ENCODE measurements at places on chromosomes 3 and 15. TPM values are rescaled to one million over a fixed set of nuclear protein-coding genes. Genes with fewer than 3 reads are reported as not detected.

TMEM212 gene
- total RNA-seq, result not detected

GABRR3 gene
- not detected for total RNA-seq

CDHR4 gene
- total RNA-seq, result 0.29 TPM

NMNAT3 gene
- 2.4 TPM for total RNA-seq

DNAH12 gene
- total RNA-seq, result 0.02 TPM

CFAP100 gene
- not detected for total RNA-seq

FAM107A gene
- total RNA-seq, result not detected

MGLL gene
- total RNA-seq, result 58.5 TPM

GPR176 gene
- total RNA-seq, result 13.2 TPM

PLS1 gene
- 13.7 TPM for total RNA-seq

MCF2L2 gene
- total RNA-seq, result not detected

SERINC4 gene
- total RNA-seq, result 0.10 TPM

GPR171 gene
- total RNA-seq, result not detected

MRPS22 gene
- 51.0 TPM for total RNA-seq

PLA2G4F gene
- total RNA-seq, result not detected

TRIM42 gene
- total RNA-seq, result not detected

GPR149 gene
- total RNA-seq, result not detected

TRMT10C gene
- total RNA-seq, result 41.7 TPM

CLK3 gene
- 37.6 TPM for total RNA-seq

CAPN3 gene
- 0.87 TPM for total RNA-seq

DBR1 gene
- total RNA-seq, result 13.5 TPM

EXD1 gene
- not detected for total RNA-seq

TMEM40 gene
- total RNA-seq, result 0.88 TPM

STAC gene
- total RNA-seq, result 2.4 TPM

SMCO1 gene
- total RNA-seq, result not detected

CYP1A1 gene
- total RNA-seq, result 1.9 TPM

SPRED1 gene
- total RNA-seq, result 5.8 TPM

RNF7 gene
- total RNA-seq, result 139 TPM

TLR9 gene
- total RNA-seq, result not detected

SERPINI2 gene
- not detected for total RNA-seq

HCN4 gene
- total RNA-seq, result 0.35 TPM

MYRIP gene
- not detected for total RNA-seq

RAB6B gene
- total RNA-seq, result 1.7 TPM

MESD gene
- total RNA-seq, result 39.4 TPM

COX17 gene
- 97.5 TPM for total RNA-seq

IL1RAP gene
- 6.8 TPM for total RNA-seq

HRH1 gene
- total RNA-seq, result 10.2 TPM

IP6K2 gene
- 48.8 TPM for total RNA-seq

DHX36 gene
- total RNA-seq, result 53.3 TPM

FBXO40 gene
- not detected for total RNA-seq

RETNLB gene
- not detected for total RNA-seq

CATSPER2 gene
- 0.80 TPM for total RNA-seq

ATP13A5 gene
- total RNA-seq, result not detected

CCR8 gene
- total RNA-seq, result not detected

SKOR1 gene
- total RNA-seq, result 0.02 TPM

THRB gene
- 1.8 TPM for total RNA-seq
